ENCODE measurements at places on chromosomes 12 and 14. TPM values are rescaled to one million over a fixed set of nuclear protein-coding genes. Genes with fewer than 3 reads are reported as not detected.

EML5 gene
- 0.25 TPM for total RNA-seq

DNA sequence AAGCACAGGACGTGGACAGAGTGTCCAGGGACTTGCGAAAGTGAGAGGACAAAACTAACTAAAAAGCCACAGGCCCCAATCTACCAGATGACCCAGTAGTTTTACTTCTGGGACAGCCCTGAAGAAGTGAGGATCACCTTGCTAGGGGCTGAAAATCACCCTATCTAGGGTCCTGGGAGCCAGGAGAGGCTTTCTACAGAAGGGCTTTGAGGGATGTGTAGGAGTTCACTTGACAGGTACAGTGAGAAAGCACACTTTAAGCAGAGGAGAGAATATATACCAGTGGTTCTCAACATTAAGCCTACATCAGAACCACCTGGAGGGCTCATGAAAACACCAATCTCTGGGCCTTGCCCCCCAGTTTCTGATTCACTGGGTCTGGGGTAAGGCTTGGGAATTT lies 60.8 kb downstream of the ZNF664 start:
- DNase-seq: no peak

DNA sequence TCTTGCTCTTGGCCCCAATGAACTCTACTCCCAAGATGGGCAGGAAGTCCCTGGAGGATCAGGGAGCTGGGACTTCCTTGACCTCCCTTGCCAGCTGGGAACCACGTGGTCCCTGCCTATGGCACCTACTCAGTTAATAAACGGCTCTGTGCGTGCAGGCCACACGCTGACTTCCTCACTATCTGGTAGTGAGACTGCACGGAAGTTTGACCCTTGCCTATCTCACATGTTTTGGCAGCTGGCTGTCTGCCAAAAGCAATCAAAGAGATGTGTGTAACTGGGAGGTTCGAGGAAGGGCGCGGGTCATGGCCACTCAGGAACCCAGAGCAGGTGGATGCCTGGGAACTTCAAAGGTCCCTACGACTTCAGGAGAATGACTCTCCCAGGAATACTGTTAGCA lies 57.9 kb downstream of the RFLNA start:
- peak; percentile 65 for DNase-seq

DNA sequence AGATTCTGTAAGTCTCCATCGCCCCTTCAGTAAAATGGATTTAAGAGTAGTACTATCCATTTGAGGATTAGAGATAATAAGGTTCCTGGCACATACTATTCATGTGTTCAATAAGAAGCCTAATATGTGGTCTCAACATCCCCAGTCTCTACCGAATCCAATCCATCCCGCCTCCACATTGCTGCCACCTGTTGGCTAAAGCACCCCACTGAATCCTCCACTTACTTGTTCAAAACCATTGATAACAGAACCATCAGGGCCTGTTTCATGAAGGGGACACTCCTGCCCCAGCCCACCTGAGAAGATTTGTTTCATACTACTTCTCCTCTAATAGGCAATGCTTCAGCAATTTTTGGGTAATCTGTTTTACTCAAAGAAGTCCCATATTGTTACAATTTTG lies 147.5 kb downstream of the SLC2A13 start:
- DNase-seq: no peak

AGAP2 gene
- total RNA-seq: 7.5 TPM

DNA sequence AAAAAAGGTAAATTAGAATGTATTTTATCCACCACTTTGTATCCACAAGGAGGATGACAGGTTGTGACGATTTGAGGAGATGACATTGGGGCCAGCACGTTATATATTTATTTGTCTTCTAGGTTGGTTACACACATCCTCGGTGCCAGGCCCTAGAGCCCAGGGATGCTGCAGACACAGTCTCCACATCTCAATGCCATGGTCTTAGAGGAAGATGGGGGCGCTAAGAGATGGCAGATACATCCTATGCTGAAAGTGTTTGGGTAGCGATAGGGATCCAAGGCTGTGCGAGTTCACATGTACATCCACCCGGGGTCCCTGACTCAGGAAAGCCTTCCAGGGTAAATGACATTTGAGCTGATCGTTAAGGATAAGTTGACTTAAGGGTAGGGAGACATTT lies 193.1 kb upstream of the GSC start:
- no peak for DNase-seq

DNA sequence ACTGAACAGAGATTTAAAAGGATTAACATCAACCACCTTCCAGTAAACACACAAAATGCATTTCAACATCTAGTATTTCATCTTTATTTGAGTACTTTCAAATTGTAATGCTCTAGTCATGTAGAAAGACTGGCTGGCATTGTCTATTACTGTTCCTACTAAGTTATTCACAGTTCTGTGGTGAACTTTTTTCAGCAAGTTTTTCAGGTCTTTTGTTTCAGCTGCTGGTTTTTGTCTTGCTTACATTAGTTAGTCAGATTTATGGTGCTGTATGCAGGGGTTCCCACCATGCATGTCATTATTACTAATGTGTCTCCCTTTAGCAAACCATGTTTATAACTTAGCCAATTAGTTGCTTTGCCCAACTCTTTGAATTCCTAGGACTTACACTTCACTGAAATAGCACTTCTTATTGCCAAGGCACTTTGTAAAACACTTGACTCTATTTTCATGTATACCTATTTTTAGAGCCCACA lies 253.4 kb upstream of the KITLG start:
- no peak for DNase-seq

- DNase-seq: no peak
Observed at GRCh38 chr14:106681161-106681560, 1154.8 kb downstream of the TMEM121 start.

GRCh38 chr12:108621161-108621560 lies 12.5 kb downstream of the SELPLG start:
- no peak for DNase-seq

DNA sequence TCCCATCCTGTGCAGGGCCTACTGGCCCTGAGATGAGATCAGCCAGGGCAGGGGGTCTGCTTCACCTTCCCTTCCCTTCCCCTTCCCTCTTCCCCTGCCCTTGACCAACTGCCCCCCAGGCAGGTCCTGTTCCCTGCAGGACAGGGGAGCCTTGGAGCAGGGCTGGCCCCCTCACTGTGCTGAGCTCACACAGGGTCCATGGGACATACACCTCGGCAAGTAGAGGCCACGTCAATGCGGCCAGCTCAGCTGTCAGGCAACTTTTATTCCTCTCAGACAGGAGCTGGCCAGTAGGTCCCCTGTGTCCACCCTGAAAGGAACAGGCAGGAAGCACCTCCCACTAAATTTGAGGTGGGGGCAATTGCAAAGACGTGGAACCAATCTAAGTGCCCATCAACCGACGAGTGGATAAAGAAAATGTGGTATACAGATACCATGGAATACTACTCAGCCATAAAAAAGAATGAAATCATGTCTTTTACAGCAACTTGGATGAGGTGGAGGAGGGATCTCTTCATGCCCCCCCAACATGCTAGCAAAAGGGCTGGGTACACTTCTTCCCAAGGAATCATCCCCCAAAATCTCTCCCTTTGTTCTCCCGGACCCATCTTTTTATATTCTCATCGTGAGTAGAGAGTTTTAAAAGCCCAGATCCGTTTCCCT lies 148.7 kb downstream of the BCL11B start:
- DNase-seq: no peak

GRCh38 chr14:64826333-64826732 lies 53.4 kb downstream of the SPTB start:
- DNase-seq: no peak

RPGRIP1 gene
- 0.52 TPM for total RNA-seq

DNA sequence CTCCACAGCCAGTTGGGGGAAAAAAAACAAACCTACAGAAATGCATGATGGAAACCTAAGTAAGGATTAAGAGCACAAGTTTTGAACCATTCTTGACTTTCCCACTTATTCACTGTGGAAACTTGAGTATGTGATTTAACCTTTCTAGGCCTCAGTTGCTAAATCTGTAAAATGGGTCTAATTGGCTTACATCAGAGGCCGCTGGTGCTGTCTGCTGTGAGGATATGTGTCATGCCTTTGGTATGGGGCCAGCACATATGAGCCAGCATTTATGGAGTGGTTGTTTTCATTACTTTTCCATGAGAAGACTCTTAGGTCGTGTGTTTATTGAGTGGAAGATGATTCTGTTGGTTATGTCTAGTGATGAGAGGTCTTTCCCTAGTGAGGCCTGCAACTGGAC lies 102.4 kb downstream of the ESR2 start:
- no peak for DNase-seq

DNA sequence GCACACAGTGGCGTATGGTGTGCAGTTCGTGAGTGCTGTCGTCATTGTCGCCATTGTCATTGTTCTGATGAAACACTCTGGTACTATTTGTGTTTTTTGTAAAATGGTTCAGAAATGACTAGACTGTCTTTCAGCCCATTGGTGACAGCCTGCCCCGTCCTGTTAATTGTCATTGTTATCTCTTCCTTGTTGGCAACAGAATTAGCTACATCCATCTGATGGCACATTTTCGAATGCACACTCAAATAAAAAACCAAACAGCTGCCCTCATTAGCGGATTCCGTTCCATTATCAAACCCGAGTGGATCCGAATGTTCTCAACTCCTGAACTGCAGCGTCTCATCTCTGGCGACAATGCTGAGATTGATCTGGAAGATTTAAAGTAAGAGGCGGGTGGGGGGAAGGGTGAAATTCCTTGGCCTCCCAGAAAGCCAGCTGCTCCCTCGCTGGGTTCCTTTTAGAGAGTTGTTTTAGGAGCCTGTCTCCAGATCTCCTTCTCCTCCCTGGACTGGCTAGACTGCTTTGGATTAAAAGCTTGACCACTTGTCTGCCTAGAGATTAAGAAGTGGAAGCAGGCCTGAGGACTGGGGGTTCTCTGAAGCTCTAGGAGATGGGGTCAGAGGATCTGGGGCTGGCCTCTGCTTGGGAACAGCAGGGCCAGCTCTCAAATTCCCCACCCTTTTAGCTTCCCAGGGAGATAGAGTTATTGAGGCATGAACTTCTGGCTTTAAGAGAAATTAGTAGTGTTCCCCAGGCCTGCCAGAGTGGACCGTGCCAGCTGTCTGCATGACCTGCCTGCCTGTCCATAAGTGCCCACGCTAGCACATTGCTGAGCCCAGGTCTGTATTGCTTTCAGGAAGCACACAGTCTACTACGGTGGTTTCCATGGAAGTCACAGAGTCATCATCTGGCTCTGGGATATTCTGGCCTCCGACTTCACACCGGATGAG lies 43.3 kb downstream of the MMAB start:
- DNase-seq: no peak

DNA sequence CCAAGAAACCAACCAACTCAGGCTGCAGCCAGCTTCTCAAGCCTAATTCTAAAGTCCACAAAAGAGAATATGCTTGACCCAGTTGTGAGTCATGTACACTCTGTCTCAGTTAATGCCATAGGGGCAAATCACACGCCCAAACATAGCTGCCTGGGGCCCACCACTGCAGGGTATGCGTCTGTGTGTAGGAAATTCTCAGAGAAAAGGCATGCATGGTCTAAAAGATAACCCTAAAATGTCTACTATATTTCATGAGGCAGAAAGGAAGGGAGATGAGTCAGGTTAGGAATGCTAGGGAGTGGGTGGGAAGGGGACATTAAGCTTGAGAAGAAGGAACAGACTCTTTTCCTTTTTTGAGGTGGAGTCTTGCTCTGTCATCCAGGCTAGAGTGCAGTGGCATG lies 22.3 kb upstream of the SPTLC2 start:
- DNase-seq: no peak

- no peak for DNase-seq
Observed at GRCh38 chr12:2622460-2622859, 172.3 kb upstream of the FKBP4 start.

GRCh38 chr12:119990382-119990874 lies 1.4 kb downstream of the BICDL1 start:
- no peak for DNase-seq

DNA sequence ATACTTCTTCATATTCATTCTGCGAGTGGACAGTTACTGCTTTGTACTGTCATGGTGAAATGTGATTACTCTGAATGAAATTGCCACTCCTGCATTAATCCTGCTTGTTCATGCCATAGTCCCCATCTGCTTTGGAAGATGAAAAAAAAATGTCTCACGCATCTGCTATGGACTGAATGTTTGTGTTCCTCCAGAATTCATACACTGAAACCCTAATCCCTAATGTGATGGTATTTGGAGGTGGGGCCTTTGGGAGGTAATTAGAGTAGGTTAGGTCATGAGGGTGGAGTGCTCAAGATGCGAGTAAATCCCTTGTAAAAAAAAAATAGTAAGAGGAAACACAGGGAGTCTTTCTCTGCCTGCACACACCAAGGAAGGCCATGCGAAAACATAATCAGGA lies 427.2 kb downstream of the TMTC2 start:
- no peak for DNase-seq

DNA sequence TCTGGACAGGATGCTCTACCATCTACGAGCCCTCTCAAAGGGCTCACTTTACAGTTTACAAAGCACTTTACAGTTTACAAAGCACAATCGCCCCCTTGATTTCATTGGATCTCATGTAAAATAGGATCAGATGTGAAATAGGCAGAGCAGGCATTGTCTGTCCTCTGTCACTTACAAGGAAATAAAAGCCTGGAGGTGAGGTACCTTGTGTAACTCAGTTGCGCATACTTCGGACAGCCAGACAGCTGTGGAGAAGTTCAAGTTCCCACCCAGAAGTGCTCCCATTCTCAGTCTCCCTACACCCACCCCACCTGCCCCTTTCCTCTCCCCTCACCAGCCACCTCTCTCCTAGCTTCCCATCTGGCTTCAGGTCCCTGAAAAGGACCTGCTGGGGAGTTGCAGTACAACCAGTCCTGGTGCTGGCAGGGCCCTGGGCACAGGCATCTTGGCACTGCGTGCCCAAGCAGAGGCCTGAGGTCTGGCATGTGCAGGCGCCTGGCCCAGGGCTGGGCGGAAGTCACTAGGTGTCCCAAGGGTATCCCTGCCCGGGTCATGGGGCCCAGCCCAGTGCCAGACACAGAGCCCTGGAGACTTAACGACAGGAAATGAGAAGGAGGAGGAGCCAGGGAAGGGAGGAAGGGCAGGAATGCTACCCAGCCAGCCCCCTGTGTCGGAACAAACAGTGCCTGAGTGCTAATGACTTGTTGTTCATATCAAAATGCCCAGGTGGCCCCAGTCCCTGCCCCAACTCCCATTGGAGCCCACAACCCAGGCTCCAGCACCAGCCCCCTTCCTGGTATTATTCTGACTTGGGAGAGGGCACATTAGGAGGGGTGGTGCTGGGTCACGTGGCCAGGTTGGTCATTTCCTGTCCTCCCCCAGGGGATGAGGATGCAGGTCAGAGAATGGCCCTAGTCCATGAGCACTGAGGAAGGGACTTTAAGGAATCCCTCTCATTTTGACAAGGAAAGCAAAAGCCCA lies 5.4 kb downstream of the RAPGEF3 start:
- DNase-seq: peak; percentile 93

OTX2 gene
- total RNA-seq: not detected
